ENCODE measurements at places on chromosomes 1 and 21. TPM values are rescaled to one million over a fixed set of nuclear protein-coding genes. Genes with fewer than 3 reads are reported as not detected.

The PITHD1 gene
- 65.0 TPM for total RNA-seq

GRCh38 chr1:221431068-221431651 lies 310.7 kb downstream of the DUSP10 start:
- H3K27ac ChIP-seq, result no peak overlapping the region
- no peaks in the 10 kb centered on the region for H3K4me1 ChIP-seq
- H3K36me3 ChIP-seq, result no peaks in the 10 kb centered on the region
- H3K4me3 ChIP-seq, result no peak overlapping the region
- DNase-seq, result no peak

The DDI2 gene
- total RNA-seq, result 75.4 TPM

DNA sequence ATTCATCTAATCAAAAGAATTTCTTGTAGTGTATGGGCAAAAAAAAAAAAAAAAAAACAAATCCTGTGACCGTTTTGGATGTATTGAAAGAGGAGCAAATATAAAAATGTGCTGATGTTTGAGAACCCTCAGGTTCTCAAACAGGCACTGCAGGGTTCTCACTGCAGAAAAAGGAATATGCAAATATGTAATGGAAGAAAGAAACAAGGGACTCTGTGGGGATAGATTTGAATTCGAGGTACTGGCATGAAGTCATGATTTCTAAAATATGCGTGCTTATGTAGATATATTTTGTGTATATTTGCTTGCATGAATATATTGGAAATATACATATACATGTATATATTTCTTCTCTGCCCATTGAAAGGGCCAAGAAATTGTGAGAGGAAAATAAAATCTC lies 365.0 kb upstream of the RUNX1 start:
- no peak overlapping the region for H3K27ac ChIP-seq
- no peaks in the 10 kb centered on the region for H3K27me3 ChIP-seq
- no peaks in the 10 kb centered on the region for H3K4me1 ChIP-seq
- no peaks in the 10 kb centered on the region for H3K36me3 ChIP-seq
- H3K4me3 ChIP-seq, result no peak overlapping the region
- no peak for DNase-seq

- H3K36me3 ChIP-seq, result no peaks in the 10 kb centered on the region
- peaks cover 10% of the 10 kb centered on the region for H3K4me1 ChIP-seq
- H3K27ac ChIP-seq, result no peak overlapping the region
- H3K27me3 ChIP-seq, result no peaks in the 10 kb centered on the region
- no peak for DNase-seq
Measured at GRCh38 chr1:212070720-212071302, 35.3 kb downstream of the DTL start.

DNA sequence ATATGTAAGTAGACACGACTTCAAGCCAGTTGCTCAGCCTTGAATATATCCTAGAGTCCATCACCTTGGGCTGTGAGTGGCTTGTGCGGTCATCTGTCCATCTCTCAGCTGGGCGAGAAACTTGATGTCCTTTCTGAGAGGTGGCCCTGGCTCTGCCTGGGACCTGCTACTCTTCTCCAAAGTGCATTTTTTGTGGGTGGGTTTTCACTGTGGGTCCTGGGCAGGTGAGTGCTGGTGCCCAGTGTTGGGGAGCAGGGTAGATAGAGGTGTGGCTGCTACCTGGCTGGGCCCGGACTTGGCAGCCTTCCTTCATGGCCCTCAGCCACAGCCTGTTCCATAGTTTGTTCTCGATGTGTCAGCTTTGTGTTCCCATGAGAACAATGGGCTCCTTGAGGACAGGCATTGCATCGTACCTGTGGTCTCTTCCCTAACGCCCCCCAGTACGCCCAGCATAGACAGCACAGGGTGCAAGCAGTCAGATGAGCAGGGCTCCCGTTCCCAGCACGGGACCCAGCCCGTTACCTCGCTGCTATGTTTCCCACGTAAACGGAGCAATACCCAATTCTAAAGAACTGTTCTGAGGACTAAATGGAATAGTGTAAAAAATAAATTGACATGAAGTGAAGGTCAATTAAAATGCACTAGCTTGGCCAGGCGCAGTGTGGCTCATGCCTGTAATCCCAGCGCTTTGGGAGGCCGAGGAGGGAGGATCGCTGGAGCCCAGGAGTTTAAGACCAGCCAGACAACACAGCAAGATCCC lies 877 bp upstream of the SLX9 start:
- no peak overlapping the region for H3K27ac ChIP-seq
- no peaks in the 10 kb centered on the region for H3K36me3 ChIP-seq
- H3K27me3 ChIP-seq, result no peaks in the 10 kb centered on the region
- peaks cover 35% of the 10 kb centered on the region for H3K4me1 ChIP-seq
- DNase-seq, result peak; percentile 61

The ISG20L2 gene
- 31.5 TPM for total RNA-seq

DNA sequence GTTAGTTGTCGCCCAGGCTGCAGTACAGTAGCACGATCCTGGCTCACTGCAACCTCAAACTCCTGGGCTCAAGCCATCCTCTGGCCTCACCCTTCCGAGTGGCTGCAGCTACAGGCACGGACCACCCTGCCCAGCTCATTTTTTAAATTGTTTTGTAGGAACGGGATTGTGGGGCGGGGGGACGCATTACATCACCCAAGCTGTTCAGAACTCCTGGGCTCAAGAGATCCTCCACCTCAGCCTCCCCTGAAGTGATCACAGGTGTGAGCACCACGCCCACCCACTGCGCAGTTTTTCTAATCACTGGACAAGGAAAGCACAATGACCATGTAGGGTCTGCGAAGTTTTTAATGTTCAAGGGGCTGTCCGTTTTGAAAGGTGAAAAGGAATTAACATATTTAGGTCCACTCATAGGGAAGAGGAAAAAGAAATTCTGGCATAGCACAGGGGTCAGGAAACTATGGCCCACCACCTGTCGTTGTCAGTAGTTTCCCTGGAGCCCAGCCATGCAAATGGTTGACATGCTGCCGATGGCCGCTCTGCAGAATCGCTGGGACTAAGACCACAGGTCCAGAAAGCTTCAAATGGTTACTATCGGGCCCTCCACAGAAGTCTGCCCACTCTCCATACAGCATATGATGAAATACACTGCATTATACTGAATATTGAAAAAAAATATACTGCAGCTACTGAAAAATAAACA lies 26.0 kb downstream of the SETD4 start:
- no peaks in the 10 kb centered on the region for H3K27me3 ChIP-seq
- H3K4me3 ChIP-seq, result no peak overlapping the region
- no peak overlapping the region for H3K27ac ChIP-seq
- DNase-seq, result no peak

The S100A9 gene
- total RNA-seq, result 2,908 TPM

- no peak overlapping the region for H3K27ac ChIP-seq
- peaks cover 77% of the 10 kb centered on the region for H3K27me3 ChIP-seq
- H3K36me3 ChIP-seq, result no peaks in the 10 kb centered on the region
- DNase-seq, result no peak
- H3K4me3 ChIP-seq, result no peak overlapping the region
- H3K4me1 ChIP-seq, result no peaks in the 10 kb centered on the region
Measured at GRCh38 chr21:41778930-41779600, 12.2 kb upstream of the RIPK4 start.
